ENCODE measurements at places on chromosomes 1 and 21.
A peak's percentile ranks its signal among the peaks of the same experiment; 100 is the strongest.

- DNase-seq = no peak
These were observed 77.3 kb downstream of the RPE65 start for GRCh38 chr1:68372487-68372886.

DNA sequence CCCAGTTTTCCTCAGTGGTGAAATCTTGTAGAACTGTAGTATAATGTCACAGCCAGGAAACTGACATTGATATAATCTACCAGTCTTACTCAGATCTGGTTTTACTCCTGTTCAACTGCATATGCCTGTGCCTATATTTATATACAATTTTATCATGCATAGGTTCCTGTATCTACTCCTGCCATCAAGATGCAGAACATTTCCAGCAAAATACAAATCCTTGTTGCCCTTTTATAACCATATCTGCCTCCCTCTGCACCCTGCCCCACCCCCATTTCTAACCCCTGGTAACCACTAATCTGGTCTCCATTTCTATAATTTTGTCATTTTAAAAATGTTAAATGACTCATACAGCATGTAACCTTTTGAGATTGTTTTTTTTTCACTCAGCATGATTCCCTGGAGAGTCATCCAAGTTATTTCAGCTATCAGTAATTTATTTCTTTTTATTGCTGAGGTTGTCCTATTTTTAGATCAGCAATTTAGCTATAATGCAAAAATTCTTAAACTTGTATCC is 8.1 kb downstream of the UTP25 start:
- DNase-seq = no peak

- DNase-seq = no peak
These were observed 103.4 kb upstream of the ESRRG start for GRCh38 chr1:216826646-216827045.

DNA sequence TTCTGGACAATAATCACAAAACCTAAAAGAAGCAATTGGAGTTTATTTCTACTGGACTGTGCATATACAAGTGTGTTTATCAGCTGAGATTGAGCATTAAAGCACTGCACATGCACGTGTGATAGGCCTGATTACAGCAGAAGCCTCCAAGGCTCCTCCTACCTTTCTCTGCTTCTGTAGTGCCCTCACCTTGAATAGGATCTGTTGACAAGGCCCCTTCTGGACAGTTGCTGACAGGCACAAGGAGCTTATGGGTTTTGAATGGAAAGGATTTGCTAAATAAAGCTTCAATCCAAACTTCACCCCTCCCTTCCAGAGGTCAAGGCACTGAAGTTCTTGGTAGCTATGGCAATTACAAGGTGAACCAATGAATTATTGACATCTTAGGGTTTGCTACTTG is 7.9 kb upstream of the SGIP1 start:
- DNase-seq = no peak

GRCh38 chr1:213914392-213914791 is 73.4 kb upstream of the PROX1 start:
- DNase-seq = no peak

DNA sequence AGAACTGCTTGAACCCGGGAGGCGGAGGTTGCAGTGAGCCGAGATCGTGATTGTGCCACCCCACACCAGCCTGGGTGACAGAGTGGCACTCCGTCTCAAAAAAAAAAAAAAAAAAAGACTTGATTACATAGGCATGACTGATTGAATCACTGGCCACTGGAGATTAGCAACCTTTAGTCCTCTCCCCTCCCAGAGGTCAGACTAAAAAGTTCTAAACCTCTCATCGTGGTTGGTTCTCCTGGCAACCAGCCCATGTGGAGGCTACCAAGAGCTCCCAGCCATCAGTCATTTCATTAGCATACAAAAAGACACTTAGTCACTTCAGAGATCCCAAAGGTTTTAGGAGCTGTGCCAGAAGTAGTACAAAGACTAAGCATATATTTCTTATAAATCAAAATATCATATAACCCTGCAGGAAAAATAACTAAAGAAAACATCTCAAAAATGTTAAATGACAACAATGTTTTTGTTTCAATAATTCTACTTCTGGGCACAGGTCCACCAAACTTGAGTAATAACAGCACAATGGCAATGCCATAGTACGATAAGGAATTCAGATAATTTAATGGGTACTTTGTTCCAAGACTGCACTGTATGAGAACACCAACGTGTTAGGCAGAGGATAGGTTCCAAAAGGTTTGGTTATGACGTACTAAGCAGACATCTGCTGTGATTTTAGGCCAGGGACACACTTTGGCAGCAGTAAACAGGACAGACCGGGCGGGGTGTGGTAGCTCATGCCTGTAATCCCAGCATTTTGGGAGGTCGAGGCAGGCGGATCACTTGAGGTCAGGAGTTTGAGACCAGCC is 18.1 kb downstream of the USP48 start:
- DNase-seq = no peak

- DNase-seq = no peak
These were observed 86.9 kb downstream of the NAV1 start for GRCh38 chr1:201625851-201626251.

DNA sequence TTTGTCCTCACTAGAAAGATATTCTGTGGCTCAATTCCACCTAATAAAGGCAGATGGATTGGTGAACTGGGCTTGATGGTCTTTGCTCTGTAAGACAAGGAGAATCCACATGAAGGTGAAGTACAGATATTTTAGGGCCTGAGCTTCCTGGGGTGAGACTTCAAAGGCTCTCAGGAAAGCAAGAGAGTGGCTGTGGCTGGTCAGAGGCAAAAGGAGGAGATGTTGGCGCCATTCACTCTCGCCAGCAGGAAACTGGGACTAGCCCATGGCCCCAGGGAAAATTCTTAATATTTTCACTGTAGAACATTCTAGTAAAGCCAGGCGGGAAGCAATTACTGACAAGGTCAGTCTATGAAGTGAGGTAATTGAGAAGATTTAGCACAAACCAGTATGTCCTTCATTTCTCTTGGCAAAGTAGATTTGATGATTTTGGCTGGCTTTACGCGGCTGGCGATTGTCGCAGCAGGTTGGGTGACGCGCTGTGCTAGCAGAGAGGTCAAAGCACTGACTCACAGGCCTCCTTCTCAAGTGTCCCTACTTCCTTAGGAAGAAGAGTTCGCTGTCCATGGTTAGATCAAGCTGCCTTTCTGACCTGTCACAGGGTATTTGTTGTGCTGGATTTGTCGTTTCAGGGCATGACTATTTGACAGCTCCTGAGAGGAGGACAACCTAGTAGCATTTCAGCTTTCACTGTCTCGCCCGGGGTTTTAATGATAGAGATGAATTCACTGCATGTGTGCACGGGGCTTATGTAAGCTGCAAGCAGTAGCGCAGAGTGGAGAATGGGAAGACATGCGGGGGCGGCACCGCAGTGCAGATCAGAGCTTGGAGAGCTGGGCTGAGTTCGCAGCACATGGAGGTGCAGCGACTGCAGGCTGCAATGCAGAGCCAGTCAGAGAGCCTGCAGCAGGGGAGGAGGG is 32.7 kb downstream of the XCL1 start:
- no peak for DNase-seq

GRCh38 chr1:53091841-53092645 is 30.0 kb downstream of the PODN start:
- no peak for DNase-seq

- peak; percentile 13 for DNase-seq
These were observed 77.8 kb downstream of the BACH1 start for GRCh38 chr21:29376556-29376955.

DNA sequence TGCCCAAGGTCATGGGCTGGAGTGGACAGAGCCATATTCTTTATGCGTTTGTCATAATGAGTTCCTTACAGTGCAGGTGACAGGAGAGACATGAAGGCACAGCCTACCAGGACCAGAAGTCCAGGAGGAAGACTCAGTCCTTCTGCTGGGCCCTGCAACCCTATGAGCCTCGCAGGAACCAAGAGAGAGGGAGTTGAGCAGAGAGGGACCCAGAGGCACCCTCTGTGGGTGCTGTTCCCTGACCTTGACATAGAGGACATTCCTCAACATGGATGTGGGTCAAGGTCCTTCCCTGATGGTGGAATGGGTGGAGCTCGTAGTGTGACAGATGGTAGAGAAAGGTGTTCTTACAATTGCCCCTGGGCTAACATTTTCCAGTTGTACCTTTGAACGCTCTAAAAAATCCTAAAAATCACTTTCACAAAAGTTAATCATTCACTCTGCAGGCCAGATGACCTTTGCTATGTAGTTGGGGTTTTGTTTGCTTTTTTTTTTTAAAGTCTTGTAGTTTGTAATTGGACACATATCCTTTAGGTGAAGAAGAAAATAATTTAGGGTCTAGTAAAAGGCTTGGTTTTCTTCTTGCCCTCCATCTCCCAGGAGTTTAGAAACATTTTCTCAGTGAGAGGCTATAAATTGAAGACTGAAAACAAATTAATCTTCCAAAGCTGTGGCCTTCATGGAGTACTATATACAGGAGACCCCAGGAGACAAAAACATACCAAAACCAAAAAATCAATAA is 41.9 kb downstream of the MAB21L3 start:
- no peak for DNase-seq

- no peak for DNase-seq
These were observed 122.7 kb downstream of the FGGY start for GRCh38 chr1:59419361-59420140.

- no peak for DNase-seq
These were observed 108.3 kb downstream of the POU2F1 start for GRCh38 chr1:167328816-167329483.

- no peak for DNase-seq
These were observed 90.1 kb downstream of the ZSCAN20 start for GRCh38 chr1:33562563-33562962.

GRCh38 chr1:99786751-99787501 is 20.5 kb upstream of the FRRS1 start:
- DNase-seq = no peak
